ENCODE measurements at places on chromosomes 6 and 20.
A peak's percentile ranks its signal among the peaks of the same experiment; 100 is the strongest.

DNA sequence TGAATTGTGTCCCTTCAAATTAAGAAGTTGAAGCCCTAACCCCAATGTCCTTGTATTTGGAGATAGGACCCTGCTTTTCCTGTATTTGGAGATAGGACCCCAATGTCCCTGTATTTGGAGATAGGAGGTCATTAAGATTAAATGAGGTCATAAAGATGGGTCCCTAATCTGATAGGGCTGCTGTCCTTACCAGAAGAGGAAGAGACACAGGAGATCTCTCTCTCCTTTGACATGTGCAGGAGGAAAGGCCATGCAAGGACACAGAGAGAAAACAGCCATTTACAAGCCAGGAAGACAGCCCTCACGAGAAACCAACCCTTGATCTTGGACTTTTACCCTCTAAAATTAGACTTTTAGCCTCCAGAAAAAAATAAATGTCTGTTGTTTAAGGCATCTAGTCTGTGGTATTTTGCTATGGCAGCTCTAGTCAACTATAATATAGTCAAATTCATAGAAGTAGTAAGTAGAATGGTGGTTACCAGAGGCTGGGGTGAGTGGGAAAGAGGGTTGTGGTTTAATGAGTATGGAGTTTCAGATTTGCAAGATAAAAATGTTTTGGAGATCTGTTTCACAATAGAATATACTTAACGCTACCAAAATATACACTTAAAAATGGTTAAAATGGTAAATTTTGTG lies 59.3 kb downstream of the UBE3D start:
- no peak for DNase-seq

DNA sequence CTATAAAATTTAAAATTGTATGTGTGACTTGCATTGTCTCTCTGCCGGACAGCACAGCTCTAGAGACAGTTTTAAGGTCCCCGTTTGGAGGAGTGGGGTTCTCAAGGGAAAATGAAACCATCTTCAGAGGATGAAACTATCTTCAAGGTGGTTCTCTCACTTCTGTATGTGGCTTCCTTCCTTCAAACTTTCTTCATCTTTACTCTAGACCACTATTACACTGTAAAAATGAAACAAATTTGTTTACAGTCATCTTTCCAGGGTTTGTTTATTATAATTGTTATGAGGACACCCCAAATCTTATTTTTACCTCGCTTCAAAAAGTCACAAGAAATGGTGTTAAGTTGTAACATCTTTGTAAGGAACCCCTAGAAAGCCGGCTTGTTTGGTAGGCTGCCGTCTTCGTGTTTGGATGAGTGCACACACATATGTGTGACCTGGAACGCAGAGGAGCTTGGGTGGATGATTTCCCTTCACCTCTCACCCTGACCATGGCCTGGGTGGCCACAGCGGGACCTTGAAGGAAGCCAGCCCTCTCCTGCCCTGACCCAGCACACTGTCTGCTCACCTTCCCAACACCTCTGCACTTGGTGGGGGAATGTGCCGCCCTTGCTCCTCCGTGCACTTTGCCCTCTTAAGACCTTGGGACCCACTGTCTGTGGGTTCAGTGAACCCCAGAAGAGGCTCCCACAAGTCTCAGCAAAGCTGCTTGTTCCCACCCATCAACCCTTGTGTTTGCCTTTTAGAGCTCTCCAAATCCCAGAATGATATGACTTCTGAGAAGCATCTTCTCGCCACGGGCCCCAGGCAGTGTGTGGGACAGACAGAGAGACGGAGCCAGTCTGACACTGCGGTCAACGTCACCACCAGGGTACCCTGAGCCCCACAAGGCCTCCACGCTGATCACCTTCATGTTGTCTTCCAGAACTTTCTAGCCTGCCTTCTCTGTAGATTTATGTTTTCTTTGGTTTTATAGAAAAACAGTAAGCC lies 67.8 kb downstream of the SYTL3 start:
- no peak for DNase-seq

DNA sequence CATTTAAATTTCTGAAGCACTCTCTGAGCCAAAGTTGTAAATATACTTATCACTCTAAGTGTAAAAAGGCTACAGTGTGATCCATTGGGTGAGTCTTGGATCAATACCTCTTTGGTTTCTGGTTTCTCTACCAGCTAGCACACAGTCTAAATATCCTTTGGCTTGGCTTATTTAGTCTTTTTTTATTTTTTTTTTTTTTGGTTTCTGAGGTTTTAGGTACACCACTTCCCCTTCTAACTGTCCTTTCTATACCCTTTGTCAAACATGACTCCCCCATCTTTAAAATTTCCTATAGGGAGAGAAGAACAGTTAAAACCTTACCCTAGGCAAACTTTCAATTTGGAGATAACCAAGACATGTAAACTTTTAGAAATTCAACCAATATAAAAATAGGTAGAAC lies 379.0 kb downstream of the PHF3 start:
- DNase-seq: no peak

- no peak for DNase-seq
Observed at GRCh38 chr6:119052987-119053386, 25.5 kb downstream of the FAM184A start.

DNA sequence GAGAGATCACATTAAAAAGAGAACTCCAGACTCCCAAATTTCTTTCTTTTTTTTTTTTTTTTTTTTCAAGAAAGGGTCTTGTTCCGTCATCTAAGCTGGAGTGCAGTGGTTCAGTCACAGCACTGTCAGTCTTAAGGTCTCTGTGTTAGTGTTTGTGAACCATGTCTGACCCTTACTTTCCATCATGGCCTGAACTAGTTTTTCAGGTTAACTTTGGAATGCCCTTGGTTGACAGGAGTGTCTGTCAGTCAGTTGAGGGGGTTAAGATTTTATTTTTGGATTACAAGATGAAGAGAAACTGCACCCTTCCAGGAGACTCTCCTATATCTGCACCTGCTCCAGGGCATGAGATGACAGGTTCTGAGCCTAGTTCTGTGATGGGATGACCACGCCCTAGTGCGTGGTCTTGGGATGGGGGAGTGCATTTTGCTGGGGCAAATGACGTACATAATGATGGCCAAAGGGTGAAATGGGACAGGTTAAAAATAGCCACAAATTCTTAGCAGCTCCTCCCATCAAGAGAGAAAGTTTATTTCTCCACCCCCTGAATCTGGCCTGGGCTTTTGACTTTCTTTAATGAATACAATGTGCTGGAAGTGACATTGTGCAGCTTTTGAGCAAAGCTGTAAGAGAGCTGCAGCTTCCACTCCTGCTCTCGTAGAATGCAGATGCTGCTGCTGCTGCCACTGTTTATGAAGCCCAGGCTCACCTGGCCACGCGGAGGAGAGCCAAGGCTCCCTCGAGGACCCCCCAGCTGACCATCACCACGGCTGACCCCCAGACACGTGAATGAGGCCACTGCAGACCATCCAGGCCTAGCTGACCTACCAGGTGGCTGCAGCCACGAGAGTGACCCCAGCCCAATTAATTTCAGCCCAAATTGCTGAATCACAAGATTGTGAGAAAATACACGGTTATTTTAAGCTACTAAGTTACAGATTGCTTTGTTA lies 29.7 kb upstream of the FAM50B start:
- DNase-seq: no peak

GRCh38 chr6:138891255-138891986 lies 95.5 kb downstream of the ECT2L start:
- DNase-seq: no peak

DNA sequence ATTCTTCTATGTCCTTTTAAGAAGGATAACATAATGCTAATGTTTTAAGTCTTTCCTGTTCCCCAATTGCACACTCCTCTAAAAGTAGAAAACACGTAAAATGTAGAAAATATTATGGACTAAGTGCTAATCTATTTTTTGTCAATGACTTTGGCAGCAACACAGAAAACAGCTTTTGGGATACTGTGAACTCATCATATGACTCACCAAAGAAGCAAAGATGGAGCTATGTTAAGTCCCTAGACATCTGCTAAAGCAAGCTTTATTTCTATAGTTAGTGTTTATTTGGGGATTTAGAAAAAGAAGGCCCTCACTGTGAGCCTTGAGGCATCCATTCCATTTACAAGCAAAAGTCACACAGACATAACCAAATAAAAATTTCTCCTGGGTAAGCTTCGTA lies 23.0 kb downstream of the OPN5 start:
- DNase-seq: no peak

DNA sequence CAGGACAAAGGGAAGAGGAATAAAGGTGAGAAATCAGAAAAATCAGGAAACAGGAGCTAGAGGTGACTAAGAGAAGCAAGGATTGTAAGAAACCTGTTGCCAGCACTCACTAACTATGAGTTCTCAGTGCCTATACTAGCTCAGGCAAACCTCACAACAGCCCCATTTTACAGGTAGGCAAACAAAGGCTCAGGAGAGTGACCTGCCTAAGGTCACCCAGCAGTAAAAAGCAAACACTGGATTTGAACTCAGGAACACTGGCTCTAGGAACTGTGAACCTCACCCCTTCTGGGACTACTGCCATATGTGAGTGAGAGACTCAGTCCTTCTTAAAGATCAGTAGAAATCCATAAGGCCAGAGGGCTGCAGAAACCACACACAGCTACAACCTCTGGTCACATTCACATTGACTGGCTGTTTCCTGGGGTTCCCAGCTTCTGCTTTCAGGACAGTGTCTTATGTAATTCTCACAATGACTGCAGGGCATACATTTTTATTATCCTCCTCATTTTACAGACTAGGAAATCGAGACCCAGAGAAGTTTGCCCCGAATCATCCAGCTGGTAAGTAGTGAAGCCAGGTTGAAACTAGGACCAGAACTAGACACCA lies 80.7 kb upstream of the MAFB start:
- DNase-seq: no peak

GRCh38 chr6:15413466-15414234 lies 167.8 kb downstream of the JARID2 start:
- peak; percentile 80 for DNase-seq

DNA sequence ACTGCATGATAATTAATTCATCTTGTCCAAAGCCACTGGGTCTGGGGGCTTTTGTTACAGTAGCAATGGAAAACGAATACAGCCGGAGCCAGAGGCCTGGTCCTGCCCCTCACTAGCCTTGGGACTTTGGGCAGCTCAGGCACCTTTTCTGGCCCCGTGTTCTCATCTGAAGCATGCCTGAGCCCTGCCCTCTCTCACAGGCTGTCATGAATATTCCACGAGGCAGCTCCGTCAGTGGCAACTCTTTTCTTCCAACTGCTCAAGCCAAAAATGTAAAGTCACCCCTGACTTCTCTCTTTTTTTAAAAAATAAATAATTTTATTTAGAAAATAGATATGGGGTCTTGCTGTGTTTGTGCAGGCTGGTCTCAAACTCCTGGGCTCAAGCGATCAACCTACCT lies 5.3 kb downstream of the BNIP5 start:
- DNase-seq: no peak

- DNase-seq: no peak
Observed at GRCh38 chr20:4109307-4109940, 94.1 kb upstream of the RNF24 start.

DNA sequence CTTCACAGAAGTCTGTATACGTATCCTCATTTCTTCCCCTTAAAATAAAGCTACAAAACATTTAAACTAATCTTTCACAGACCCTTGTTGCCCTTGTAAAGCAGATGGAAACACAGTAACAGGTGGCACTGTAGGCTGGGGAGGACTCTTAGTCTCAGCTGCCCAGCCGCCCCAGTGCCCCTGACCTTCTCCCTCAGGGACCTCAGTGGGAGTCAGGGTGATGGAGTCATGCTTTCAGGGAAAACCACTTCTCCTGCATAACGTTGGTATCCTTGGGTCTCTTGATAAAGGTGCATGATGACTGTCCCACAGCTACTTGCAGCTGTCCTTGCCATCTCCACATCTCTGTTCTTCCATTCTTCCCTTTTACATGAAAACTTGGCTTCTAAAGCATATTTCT lies 198.6 kb downstream of the CDKAL1 start:
- DNase-seq: no peak

- peak; percentile 63 for DNase-seq
Observed at GRCh38 chr6:74585753-74586152, 620.1 kb downstream of the COL12A1 start.

DNA sequence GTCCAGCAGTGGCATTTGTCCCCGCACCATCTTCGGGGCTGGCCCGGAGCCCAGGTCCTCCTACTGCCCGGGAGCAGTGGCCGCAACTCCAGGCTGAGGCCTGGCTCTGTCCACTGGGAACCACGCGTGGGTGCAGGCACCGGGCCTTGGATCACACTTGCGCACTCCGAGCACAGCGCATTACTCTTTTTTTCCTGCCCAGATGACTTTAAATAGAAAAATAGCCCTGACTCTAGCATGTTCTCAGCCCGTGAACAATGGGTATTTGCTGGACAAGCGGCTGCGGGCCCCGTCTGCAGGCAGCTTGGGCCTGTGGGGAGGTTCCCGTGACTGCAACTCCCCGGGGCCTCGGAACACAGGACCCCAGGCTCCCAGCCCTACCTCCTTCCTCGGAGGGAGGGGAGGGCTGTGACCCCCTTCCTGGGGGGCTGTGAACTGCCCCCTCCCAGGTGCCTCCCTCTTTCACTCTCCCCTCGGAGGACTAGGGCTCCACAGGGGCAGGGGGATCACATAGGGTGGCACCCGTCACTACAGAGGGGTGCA lies 162.2 kb downstream of the TBXT start:
- DNase-seq: peak; percentile 71

DNA sequence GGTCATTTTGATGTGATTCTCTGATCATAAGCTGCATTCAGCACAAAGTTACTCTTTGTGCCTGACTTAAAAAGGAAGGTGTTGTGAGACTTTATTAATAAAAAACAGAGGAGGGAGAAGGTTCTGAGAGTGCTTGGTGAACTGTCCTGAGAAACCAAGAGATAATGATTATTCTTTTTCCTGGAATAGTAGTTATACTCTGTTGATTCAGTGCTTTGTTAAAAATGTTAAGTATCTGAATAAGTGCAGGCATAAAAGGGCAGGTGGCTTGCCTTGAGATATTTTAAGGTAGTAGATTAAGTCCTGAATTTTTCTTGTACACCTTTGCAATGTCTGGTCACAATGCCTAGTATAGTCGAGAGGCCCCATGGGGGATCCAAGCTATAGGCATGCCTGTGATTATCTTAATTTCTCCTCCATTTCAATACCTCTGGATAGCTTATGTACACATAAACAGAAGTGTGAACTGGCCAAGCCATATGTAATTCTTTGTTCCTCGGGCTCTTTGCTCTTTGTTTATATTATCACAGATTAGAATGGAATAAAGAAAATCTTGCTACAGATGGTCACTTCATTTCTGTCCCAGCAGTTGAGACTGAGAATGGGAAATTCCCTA lies 50.0 kb downstream of the SOBP start:
- DNase-seq: no peak

DNA sequence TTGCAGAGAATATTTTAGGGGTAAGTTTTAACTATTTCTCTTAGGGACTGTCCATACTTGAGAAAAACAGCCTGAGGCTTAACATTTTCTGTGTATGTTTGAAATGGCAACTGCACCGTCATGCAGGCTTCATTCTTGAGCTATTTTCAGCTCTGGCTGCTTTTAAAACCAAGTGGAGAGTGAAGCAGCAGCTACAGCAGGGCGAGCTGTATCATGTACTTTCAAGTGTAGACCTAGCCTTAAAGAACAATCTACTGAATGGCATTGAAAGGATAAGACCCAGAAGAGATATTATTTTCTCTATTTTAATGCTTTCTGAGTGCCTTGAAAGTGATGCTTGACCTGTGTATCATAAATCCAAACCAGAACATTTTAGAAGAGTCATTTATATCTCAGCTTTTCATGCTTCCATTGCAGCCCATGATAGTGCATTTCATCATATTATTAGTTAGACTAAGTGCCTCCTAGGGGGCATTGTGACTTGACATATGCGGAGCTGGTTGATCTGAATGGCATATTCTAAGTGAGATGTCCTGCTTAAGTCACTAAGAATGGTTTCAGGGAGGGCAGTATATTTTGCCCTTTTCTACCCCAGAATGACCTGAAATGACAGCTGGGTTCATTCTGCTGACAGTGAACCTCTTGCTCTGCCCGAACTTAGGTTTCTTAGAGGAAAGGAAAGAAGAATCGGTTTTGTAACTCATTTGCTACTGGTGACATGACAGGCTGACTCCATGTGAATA lies 85.3 kb downstream of the NKAIN2 start:
- DNase-seq: peak; percentile 3
